ENCODE measurements at places on chromosomes 2 and 18.

DNA sequence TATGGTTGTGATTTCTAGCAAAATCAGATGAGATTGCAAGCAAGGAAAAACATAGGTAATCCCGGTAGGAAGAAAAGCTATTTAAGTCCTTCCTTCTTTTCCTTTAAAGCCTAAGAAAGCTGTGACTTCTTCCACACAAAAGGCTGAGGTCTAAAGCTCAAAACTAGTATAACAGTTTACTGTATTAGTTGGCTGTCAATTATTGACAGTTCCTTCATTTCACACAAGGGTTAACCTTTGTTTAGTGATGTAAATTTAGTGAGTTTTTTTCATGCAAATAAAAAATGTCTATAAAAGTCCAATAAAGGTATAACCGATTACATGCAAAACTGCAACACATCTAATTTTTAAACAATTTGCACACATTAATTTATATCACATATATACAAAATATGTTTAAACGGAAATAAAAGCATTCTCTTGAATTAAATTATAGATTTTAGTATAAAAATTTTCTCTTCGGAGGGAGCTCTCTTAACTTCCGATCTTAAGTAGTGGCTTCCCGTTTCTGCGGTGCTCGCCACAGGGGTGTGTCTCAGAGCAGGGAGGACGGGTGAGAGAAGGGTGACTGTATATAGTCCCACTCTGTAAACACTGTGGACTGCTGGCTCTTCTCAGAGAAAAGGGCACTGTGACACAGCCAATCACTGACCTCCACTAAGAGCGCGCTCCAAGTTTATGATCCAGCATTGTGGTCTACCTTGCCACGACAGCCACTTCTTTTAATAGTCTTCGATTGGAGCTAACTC lies 33.4 kb downstream of the TTR start:
- no peak for DNase-seq

DNA sequence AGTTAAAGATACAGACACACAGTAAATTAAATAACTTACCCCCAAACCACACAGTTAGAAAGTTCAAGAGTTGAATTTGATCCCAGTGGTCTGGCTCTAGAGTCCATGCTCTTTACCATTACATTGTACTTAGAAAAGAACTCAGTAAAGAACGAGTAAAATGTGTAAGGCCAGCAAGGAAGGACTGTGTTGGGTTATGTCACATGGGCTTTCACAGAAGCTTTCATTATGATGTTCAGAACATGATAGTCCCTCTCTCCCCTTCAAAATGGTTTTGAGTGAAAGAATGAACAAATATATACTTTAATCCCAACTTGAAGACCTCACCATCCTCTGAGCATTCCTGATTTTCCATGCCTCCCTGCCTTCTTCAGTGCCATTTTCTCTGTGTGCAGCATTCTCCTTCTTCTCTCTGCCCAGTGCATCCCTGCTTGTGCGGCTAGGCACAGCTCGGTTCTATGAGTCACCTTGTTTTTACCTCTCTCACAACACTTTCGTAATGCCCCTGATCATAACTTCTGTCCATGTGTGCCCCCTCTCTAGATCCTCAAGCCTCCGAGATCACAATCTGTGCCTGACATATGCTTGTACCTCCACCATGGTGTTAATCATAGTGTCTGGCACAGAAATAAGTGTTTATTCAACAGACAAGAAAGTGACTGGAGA lies 22.0 kb downstream of the RASGRP3 start:
- DNase-seq, result no peak

DNA sequence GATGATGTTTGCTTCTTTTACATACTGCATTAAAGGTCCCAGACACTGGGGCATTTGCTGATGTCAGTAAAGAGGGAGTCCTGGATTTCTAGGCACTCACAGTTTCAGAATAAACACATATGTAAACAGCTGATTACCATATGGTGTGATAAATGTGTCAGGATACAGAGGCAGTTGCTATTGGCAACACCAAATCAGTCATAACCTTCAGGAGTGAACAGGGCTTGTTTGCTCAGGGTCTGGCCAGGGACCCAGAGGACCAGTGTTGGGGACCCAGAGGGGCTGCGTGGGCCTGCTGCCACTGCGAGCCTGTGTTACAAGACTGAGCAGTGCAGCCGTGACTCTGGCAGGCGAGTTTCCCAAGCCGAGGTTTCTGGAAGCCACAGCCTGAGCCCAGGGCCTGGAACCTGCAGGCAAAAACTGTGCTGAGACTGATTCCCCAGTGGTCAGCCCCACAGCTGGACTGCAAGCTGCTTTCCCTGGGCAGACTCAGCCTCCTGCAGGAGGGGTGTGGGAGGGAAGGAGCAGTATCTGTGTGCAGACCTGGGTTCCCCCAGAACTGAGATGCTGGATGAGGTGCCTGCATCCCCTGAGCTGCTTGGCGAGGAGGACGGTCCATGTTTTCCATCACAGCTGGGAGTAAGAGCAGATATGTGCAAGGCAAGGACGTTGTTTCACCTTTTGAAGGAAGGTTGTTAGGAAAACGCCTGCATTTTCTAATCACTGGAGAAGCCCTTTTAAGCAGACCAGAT lies 23.6 kb downstream of the ASAP2 start:
- DNase-seq, result no peak

GRCh38 chr2:237432484-237433092 lies 18.6 kb upstream of the COL6A3 start:
- DNase-seq, result peak; percentile 64

- peak; percentile 39 for DNase-seq
These were observed at the start of gene ALKAL2 for GRCh38 chr2:287911-288757. Gene ALKAL2 (minus strand): TSS chr2:288091. CDS start chr2:287835, 256 bp downstream.

DNA sequence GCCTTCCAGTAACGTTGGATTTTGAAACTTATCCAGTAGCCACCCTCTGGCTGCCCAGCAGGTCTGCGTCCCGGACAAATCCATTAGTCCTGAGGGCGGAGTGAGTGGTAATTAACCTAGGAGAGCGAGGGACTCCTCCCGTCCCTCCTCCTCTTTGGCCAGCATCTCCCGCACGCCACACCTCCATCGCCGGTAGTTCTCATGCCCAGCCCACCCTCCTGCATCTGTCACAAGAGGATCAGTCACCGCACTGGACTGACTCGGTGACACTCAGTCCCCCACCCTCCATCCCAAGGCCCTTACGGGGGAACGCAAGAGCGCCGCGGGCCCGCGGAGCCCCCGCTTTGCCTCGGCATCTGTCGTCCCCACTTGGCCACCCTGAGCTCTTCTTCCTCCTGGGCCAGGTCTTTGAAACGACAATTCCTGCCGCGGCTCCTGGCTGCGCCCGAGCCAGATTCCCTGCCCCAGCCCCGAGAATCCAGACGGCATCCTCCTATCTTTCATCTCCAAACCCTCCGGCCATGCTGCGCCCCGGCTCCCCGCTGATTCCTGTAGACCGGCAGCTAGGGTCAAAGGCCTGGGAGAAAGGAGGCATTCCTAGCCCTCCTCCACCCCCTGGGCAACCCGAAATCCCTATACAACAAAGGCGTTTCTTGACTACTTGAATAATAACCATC lies 77.5 kb downstream of the EIF2AK3 start:
- no peak for DNase-seq

All from activated naive CD8-positive, alpha-beta T cell treated with anti-CD3 and anti-CD28 coated beads, Interleukin-2, amount 10 ng/mL, durations not matched to agents 7 days and 5 days (primary cell).